Spinal cord (tissue), 10 donors: ENCODE measurements at places on chromosomes 16 and 17. TPM values are rescaled to one million over a fixed set of nuclear protein-coding genes. Genes with fewer than 3 reads are reported as not detected.

The KRTAP4-1 gene
- total RNA-seq, result not detected

The ANKRD40CL gene
- not detected for total RNA-seq

The FLCN gene
- total RNA-seq, result 55.8 TPM

The GAS7 gene
- 51.8 TPM for total RNA-seq

The HEXIM2 gene
- total RNA-seq, result 5.2 TPM

The CACNG5 gene
- 1.7 TPM for total RNA-seq

The CCNF gene
- total RNA-seq, result 8.9 TPM

The SPIRE2 gene
- 12.3 TPM for total RNA-seq

The MT1M gene
- 4.0 TPM for total RNA-seq

The RUNDC3A gene
- total RNA-seq, result 54.4 TPM

The MT4 gene
- not detected for total RNA-seq

The GLIS2 gene
- 7.7 TPM for total RNA-seq

The SYNGR2 gene
- 21.9 TPM for total RNA-seq

The UBE2I gene
- total RNA-seq, result 28.7 TPM

The MRC2 gene
- total RNA-seq, result 75.3 TPM

The GAST gene
- not detected for total RNA-seq

The IGSF6 gene
- total RNA-seq, result 5.0 TPM

The NUBP1 gene
- 13.1 TPM for total RNA-seq

The HLF gene
- total RNA-seq, result 35.6 TPM

The P2RX1 gene
- total RNA-seq, result 0.55 TPM

The KRT13 gene
- total RNA-seq, result 0.30 TPM

The ARL4D gene
- 29.3 TPM for total RNA-seq

The TMEM97 gene
- 53.8 TPM for total RNA-seq

The HIC1 gene
- 46.5 TPM for total RNA-seq

The ZG16B gene
- total RNA-seq, result 2.4 TPM

The MMP2 gene
- total RNA-seq, result 139 TPM

The PMFBP1 gene
- total RNA-seq, result 3.1 TPM
